ENCODE measurements at places on chromosomes 2 and 18.

GRCh38 chr2:3672861-3673678, 15.1 kb downstream of the ALLC start:
- DNase-seq: no peak

- no peak for DNase-seq
Observed at GRCh38 chr18:24570716-24571115, 110.3 kb downstream of the HRH4 start.

DNA sequence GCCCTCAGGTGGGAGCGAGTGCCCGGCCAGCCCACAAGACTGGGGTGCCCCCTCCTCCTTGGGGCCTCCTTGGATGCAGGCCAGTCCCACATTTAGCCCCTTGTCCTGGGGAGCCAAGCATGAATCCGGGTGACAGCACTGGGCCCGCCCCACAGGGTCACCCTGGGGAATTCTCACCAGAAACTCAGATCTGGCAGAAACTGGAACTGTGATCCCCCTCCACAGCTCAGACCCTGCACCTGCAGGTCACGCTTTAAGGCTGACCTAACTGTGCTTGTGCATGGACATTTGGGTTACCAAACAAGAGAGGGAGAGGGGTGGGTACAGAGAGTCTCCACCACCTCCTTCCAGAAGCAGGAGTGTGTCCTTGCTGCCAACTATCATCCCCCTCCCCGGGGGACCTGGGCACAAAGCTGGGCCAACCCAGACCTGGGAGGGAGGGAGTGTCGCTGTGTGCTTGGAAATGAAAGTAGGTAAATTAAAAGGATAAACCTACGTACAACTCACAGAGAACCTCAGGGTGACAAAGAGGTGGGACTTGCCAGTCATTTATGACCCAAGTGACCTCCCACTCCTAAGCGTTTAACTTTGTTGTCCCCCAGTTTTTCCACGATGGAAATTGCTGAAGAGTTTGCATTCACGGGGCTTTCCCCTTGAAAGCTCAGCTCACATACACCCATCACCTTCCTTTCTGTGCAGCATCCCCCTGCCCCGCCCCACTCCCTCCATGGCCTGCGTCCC, 9.1 kb downstream of the ITM2C start:
- DNase-seq: no peak

- no peak for DNase-seq
Observed at GRCh38 chr2:111227716-111228141, 107.0 kb downstream of the BCL2L11 start.

GRCh38 chr2:23363268-23363667, 21.7 kb upstream of the KLHL29 start:
- no peak for DNase-seq

DNA sequence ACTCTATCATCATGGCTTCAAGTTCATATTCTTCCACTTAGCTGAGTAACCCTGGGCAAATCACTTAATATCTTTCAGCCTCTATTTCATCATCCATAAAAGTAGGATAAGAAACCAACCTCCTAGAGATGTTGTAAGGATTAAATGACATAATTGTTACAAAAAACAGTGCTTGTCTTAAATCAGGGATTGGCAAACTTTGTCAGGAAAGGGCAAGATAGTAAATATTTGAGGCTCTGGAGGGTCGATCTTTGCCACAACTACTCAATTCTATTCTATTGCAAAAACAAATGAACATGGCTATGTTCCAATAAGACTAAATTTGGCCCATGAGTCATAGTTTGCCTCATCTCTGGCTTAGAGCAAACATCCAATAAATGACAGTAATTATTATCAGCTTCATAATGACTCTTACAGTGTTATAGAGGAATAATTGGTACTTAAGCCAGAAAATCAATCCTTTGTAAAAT, 184.7 kb downstream of the SATB2 start:
- DNase-seq: no peak

- DNase-seq: no peak
Observed at GRCh38 chr2:201933792-201934237, 99.8 kb upstream of the FZD7 start.
